ENCODE measurements at places on chromosomes 7 and 10.

DNA sequence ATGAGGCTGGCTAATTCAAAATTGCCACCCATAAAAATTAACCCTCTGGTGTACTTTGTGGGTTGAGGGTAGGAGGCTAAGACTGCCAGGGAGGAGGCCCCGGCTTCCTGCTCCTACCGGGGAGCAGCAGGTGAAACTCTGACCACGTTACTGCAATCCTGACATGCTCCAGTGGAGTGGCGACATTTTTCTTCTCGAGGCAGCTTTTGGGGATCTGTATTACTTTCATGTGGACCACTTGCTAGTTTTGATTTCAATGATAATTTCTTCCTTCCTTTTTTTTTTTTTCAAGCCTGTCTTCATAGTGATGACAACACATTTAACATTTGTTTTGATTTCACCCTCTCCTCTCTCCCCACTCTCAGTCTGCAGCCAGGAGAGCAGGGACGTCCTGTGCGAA lies 14.6 kb downstream of the GATA3 start:
- no peak for DNase-seq

- DNase-seq, result no peak
These were observed 34.4 kb upstream of the SLC29A4 start for GRCh38 chr7:5248201-5248885.

DNA sequence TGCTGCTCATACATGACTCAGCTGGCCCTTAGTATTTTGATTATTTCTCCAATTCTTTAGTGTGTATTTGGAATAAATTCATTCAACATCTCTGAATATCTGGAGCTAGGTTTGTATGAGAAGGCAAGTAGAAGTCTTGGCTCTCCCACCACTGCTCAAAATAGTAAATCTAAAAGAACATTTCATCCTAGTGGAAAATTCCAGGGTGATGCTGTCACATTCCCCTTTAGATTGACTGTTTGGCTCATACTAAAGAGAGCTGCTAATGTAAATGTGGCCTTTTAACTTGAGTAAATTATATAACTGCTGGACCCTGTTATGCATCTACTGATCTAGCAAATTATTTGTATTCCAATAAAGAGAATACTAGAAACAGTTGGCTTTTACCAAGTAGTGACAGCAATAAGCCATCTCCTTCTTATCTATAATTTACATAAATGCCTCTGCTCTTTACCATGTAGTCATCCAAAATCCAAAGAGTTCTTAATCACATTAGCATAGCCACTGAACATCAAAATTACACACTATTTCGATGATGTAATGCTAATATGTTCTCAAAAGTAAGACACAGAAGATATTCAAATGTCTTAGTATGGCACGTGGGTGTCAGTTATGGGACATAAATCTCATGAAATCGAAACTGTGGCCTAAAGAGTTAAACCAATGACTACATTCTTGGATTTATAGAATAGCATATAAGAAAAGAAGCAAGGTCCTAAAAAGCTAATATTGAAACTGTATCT lies 86.9 kb upstream of the KCND2 start:
- no peak for DNase-seq

- peak; percentile 67 for DNase-seq
These were observed 445 bp downstream of the REEP3 start for GRCh38 chr10:63521416-63522276.

DNA sequence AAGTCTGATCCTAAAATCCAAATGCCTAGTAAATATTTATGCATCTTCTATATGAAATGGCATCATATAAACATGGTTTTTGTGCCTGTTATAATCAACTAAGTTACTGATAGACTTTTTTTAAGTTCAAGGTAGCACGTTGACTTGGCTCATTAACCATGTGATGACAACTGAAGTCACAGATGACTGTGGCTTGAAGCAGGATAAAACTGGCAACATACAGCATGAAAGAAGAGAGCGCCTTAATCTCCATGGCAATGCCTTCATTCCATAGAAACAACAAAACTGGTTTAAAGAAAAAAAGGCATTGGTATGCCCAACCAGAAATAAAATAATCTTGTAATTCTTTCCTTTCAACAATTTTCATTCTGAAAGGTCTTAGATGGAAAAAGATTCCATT lies 188.9 kb upstream of the CDK1 start:
- DNase-seq, result no peak

- DNase-seq, result no peak
These were observed 37.0 kb downstream of the TBC1D12 start for GRCh38 chr10:94439275-94439861.

DNA sequence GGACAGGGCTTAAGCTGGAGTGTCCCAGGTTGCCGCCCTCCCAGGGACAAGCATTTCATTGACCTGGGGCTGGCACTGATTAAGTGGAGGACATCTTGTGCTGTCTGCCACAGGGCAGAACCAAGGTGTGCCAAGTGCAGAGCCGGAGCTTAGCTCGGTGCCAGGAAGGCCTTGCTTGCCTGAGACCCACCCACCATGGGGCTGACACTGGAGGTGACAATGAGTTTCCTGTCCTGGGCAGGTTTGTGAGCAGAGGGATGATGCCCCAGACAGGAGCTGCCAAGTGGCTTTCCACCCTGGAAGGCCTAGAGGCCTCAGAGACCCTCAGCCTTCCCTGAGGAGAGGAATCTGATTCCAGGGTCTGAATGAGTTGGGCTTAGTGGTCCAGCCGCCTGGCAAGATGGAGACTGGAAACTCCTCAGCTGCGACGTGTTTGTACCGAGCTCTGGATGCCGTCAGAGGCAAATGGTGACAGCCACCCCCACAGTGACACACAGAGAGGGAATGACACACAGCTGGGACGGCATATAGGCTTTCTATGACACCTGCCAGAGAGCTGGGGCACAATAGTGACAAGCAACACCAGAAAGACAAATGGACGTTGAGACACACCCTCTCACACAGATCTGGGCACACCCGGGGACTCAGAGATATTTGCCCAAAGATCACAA lies 2.6 kb downstream of the ADCYAP1R1 start:
- DNase-seq, result no peak

DNA sequence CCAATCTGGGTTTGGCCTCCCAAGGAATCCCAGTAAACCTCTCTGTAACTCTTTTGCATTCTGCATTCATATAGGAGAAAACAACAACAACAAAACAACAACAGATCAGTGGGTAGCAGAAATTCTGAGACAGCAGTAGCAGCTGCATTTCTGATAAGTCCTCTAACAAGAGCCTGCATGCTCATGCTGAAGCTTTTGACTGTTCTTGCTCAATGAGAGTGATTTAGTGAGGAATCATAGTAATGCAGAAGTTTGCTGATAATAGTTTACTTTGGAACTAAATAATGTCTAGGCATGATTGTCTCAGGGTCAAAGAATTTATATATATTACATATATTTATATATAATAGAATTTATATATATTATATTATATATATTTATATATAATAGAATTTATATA lies 35.2 kb downstream of the BMPER start:
- no peak for DNase-seq

GRCh38 chr7:141911391-141911790 lies 4.8 kb upstream of the OR9A4 start:
- DNase-seq, result no peak

- DNase-seq, result no peak
These were observed 536.4 kb downstream of the GRM8 start for GRCh38 chr7:126716321-126716720.

DNA sequence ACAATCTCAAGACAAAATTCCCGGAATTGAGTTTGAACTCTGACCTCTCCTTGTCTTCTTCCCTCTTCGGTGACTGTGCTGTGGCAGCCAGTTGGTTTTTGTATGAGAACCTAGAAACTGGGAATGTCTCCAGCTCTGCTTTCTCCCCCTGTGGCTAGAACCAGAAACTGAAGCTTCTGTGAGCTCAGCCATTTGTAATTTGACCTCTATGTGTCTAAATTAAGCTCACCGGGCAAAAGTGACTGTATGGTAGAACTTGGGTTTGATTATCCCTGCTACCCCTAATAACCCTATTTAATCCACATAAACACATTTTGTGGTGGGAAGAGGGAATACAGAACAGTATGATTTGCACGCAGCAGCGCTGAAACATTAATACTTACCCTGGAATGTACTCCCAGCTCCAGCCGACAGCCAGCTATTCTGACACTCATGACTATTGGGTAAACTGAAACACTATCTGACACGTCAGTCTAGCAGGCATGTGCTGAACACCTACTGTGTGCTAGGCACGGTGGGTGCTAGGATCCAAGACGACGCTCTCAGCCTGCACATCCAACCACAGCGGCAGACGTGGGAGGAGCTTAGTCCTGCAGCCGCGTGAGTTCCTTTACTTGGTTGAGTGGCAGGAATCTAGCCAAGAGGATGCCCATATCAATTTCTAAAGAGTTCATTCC lies 324.8 kb downstream of the SFMBT2 start:
- no peak for DNase-seq

GRCh38 chr10:100482181-100482833 lies 19.5 kb downstream of the WNT8B start:
- peak; percentile 54 for DNase-seq

GRCh38 chr7:55533729-55534080 lies 38.6 kb downstream of the VOPP1 start:
- no peak for DNase-seq

GRCh38 chr7:30660331-30661255 lies 21.7 kb downstream of the CRHR2 start:
- DNase-seq, result no peak

- DNase-seq, result no peak
These were observed 120.9 kb downstream of the GRK5 start for GRCh38 chr10:119328223-119328622.

- no peak for DNase-seq
These were observed 90.1 kb downstream of the FAM53B start for GRCh38 chr10:124653811-124654651.

- no peak for DNase-seq
These were observed 50.5 kb upstream of the HBP1 start for GRCh38 chr7:107118109-107118900.

DNA sequence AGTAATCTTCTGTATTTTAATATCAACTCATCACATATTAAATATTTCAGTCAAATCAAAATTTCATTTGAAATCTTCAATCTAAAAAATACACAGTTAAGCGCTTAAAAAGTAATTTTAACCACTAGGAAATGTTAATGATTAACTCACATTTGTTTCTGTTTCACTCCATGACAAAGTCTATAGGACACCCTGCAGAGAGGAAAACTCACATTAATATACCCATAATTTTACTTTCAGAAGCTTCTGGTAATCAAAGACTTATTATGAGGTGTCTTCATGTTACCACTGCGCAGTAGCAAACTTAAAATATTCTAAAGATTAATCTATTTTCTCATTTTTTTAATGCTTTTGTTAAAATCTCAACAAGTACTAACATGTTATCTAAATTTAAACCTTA lies 41.0 kb upstream of the ZNF518A start:
- DNase-seq, result no peak

GRCh38 chr7:33336820-33337219 lies 207.5 kb downstream of the BBS9 start:
- no peak for DNase-seq

DNA sequence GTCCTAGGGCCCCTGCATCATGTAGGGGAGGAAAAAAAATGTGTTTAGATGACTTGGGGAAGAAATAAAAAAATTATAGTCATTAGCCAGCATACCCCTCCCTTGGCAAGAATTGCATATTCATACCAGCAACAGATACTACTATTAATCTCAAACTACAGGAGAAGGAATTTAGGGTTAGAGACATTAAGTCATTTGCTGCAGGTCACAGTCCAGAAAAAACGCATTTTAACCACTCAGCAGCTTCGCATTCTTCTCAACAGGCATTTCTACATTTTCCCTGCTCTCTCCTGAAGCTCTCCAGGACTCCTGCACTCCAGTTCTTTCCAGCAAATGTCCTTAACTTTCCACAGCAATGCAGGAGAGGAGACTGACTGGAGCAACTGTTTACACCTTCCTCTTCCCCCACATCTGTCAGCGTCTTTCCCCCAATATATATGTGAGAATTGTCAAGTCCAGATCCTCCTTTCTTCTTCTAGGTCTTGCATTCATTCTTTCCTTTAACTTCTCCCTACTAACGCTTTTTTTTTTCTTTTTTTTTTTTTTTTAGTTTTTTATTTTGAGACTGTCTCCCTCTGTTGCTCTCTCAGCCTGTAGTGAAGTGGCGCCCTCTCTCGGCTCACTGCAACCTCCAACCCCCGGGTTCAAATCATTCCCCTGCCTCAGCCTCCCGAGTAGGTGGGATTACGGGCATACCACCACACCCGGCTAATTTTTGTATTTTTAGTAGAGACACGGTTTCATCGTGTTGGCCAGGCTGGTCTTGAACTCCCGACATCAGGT lies 35.6 kb downstream of the PRPS1L1 start:
- DNase-seq, result no peak

DNA sequence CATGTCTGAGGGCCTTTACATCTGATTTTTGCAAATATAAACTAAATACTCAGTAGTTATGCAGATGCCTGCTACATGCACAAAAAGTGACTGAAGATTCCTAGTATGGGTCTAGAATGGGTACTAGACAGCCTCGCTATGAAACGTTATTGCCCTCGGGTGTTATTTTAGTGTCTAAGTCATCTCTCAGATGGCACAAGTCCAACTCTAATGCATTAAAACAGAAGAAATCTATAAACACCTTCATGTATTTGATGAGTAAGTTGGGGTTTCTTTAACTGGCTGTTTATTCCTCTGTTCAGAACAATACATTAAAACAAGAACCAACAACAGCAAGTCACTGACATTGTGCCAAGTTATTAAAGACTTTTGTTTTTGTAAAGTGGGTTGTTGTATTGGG lies 41.6 kb downstream of the TEX36 start:
- no peak for DNase-seq

DNA sequence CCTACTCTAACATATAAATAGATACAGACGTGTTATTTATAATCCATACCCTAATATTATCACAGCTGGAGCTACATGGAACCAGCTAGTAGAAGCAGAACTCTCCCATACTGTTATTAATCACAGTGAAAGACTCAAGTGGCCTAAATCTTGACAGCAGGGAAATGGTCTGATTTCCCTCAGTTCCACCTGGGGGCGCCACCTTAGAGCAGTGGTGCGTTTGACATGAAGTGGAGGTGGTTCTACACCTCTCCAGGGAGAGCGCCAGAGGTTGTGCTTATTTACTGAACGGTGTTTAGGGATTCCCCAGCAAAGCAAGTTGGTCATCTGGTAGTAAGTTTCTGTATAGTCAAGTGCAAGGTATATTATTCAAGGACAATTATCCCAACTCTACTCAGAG lies 17.6 kb downstream of the DNTT start:
- DNase-seq, result no peak

DNA sequence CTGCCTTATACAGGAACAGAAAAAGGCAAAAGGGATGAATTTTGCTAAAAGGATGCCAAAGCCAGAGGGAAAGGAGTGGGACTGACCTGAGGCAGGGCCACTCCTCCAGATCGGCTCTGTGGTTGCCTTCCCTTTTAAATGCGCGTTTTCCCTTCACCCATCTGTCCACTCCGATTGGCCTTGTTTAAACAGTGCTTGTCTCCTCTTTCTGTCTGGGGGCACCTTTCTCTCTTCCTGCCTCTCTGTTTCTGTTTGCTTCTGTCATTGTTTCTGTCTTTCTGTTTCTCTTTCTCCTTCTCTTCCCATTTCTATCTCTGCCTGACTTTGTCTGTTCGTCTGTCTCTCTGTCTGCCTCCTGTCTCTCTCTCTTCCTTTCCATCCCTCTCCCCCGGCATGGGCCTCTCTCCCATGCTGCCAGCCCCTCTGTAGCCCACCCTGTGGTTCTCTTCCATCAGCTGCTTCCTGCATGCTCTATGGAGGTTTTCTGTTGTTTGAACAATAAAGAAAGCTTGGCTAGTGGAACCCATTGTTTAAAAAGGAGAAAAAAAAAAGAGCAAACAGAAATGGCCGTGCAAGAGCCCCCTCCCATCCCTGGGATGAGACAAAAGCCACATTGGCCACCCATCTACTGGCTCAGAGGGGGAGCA lies 29.5 kb upstream of the HSPB1 start:
- no peak for DNase-seq

- DNase-seq, result no peak
These were observed 123.6 kb upstream of the SFMBT2 start for GRCh38 chr10:7534480-7534852.

- peak; percentile 45 for DNase-seq
These were observed 24.6 kb downstream of the PRSS2 start for GRCh38 chr7:142795339-142795863.
